Stimulated activated CD4-positive, alpha-beta T cell treated with anti-CD3 and anti-CD28 coated beads, Interleukin-1b, Interleukin-23, amount 100 ng/mL, for 1 hour (primary cell): ENCODE measurements at places on chromosomes 12 and 14.

DNA sequence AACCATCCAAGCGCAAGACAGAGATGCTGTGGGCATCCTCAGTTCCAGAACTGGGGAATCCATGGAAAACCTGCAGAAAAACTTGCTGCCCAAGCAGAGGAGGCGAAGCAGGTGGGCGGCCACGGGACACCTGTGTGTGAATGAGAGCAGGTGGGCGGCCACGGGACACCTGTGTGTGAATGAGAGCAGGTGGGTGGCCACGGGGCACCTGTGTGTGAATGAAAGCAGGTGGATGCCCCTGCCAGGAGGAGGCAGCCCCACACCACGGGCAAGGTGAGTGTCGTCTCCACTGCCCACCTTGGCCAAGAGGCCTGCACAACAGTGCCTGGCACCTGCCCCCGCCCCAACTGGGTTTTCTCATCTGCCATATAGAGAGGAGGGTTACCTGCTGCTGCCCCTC is 59.2 kb downstream of the GSC start:
- no peak for DNase-seq

DNA sequence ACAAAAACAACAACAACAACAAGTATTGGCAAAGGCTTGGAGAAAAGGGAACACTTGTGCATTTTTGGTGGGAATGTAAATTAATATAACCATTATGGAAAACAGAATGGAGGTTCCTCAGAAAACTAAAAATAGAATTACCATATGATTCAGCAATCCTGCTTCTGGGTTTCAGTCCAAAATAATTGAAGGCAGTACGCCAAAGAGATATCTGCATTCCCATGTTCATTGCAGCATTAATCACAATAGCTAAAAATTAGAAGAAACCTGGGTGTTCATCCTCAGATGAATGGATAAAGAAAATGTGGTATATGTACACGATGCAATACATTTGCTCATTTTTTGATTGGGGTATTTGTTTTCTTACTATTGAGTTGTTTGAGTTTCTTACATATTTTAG is 813.0 kb downstream of the NRXN3 start:
- no peak for DNase-seq

DNA sequence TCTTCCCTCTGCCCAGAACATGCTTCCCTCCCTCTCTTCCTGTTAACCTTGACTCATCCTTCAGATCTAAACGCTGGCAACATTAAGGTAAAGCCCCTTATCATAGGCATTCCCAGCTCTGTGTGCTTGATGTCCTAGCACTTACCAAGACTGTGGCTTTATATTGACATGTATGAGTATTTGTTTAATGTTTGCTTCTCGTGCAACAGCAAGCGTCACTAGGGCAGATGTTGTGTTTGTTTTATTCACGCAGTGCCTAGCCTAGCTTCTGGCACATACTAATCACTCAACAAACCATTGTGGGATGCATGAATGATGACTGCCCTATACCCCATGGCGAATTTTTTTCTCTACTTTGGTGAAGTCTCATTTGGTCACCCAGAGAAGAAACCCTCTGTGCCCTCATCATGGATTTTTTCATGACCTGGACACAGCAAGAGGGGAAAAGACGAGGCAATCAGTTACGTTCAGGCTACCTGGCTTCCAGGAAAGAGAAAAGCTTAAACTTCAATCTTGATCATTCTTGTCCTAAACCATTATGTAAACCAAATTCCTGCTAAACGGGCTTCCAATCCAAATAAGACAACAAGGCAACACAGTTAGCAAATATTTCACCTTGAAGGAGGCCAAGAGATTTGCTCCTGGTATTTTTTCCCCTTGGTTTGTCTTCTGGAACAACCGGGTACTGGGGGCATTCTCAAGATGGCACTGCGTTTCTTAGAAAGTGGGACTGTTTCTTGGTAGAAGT is 47.9 kb upstream of the SOCS2 start:
- no peak for DNase-seq

DNA sequence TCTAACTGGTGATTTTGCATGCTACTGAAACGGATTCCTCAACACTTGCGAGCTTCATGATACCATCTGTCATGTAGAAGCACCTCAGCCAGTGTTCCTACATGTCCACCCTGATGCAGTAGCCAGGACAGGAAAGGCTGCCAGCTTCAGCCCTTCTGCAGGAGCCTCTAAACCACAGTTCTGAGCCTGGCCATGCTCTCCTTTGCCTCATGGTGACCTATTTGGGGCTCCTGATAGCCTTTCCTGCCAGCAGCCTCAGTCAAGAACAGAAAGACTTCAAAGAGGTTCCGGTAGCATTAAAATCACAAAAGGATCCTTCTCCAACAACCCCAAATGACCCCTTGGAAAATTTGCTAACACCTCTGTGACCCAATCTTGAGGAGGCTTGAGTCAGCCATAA is 96.0 kb downstream of the CNTN1 start:
- no peak for DNase-seq

DNA sequence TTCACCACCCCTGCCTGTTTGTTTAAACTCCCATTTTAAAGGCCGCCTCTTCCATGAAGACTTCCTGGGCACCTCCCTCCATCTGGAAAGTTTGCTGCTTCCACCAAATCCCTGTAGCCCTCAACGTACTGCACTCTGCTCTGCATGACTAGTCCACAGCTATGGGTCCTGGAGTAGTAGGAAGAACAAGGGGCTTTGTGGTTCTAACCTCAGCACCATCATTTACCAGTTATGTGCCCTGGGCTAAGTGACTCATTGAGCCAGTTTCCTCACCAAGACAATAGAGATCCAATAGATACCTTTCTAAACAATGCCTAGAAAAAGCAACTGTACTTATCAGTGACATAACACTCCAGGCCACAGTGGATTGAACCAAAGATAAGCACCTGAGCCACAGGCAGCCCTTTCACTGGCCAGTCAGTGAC is 8.5 kb upstream of the LTBP2 start:
- DNase-seq, result no peak

GRCh38 chr12:91778938-91779400 is 366.7 kb downstream of the BTG1 start:
- no peak for DNase-seq

- DNase-seq, result no peak
Observed at GRCh38 chr14:95495076-95495475, 21.4 kb downstream of the SYNE3 start.

- DNase-seq, result no peak
Observed at GRCh38 chr12:84507956-84508850, 404.4 kb downstream of the SLC6A15 start.

DNA sequence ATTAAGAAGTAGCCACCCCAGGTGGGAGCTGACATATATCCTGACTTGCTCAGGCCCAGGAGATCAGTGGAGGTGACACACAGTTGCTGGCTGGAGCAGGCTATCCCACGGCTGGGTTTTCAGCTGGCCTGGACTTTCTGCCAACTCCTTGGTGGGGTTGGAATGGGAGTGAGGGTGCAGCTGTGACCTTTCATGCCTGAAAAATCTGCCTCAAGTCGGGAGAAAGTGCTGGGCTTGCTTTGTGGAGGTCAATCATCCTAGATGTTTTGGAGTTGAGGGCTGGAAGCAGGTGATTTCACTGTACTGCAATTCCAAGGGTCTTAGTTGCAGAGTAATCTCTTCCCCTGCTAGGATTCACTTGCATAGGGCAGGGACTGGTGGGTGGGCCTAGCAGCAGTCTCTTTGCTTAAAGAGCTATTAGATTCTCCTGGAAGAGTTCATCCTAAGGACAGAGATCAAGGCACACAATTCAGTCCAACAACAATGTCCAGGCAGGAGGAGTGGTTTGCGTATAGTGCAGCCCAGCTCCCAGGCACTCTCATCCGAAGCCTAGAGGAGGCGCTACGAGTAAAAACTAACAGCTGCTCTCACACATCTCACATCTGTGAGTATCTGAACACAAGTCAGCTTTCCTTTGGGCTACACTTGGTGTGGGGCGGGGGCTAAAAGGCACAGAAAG is 98.1 kb downstream of the GAS2L3 start:
- DNase-seq, result no peak

DNA sequence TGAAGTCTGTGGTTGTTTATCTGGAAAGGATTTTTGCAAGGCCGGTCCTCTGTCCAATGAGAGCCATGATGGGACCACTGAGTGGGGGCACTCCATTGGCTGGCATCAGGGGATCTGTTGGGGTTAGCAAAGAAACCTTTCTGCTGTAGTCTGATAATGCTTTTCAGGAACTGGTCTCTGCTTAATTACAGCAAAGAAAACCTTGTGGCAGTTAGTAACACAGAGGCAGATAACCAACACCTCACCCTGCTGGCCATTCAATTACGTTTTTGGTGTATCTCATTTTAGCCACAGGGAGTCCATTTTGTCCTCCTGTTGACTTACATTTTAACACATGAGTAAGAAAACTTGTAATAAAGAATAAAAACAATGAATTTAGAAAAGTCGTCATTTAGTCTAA is 629.3 kb upstream of the MDGA2 start:
- DNase-seq, result no peak

DNA sequence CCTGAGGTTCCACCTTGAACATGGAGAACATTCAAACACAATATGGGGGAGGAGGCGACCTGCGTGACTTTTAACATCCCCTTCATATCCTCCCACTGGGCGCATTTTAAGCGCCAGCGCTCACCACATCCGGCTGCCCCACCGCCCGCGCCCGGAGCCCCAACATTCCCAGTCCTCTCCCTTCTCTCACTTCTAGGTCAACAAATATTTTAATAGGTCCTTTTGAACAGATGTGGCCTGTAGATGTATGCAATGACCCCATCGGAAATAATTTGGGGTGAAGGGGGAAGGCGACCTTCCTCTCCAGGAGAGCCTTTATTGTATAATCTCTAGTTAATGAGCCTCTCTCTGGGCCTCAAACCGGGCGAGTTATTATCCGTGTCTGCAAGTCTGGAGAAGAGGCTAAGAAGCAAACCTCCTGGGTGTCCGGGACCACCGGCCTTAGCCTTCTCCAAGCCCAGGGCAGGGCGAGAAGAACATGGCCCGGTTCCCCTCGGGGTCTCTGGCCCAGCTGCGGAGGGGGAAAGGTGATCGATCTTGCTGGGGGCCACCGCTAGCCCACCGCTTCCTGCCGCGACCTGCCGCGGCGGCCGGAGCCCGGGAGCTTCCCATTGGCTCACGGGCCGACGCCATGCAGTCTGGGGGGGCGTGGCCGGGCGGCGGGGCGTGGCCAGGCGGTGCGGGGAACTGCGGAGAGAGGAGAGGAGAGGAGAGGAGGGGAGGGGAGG is 83.2 kb upstream of the HMGA2 start:
- peak; percentile 57 for DNase-seq

GRCh38 chr14:100982353-100982752 is 78.8 kb upstream of the RTL1 start:
- no peak for DNase-seq

- no peak for DNase-seq
Observed at GRCh38 chr12:91179966-91180561, 2.6 kb downstream of the DCN start.

- no peak for DNase-seq
Observed at GRCh38 chr12:21521541-21521940, 4.6 kb upstream of the SPX start.

- DNase-seq, result no peak
Observed at GRCh38 chr14:88029500-88029899, 24.6 kb downstream of the GPR65 start.

DNA sequence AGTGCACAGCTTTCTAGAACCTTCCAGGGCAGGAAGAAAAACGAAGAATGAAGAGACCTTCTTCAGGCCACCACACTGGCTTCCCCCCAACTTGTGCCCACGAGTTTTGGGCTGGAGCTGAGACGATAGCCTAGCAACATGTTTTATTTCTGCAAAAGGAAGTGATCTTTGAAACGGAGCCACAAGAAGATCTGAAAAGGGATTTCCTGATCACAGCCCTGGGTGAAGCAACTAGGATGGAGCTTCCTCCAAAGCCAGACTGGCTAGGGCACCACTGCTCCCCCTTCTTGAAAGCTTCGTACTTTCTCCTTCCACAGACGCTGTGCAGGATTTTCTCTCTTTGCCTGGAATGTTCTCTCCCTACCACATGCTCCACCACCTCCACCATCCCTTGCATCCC is 418.3 kb downstream of the MED13L start:
- no peak for DNase-seq

DNA sequence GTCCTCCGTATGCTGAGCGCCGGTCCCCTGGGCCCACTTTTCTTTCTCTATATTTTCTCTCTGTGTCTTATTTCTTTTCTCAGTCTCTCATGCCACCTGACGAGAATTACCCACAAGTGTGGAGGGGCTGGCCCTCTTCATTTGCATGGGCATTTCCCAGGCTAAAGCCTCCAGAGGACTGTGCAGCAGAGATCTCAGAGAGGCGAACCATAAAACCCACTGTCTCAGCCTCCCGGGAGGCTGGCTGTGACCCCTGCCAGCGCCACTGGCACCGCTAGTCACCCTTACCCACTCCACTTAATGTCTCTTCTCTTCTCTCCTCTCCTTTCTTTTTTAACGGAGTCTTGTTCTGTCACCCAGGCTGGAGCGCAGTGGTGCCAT is 7.1 kb upstream of the SERPINA9 start:
- no peak for DNase-seq

- no peak for DNase-seq
Observed at GRCh38 chr12:109944561-109945359, 44.7 kb downstream of the TCHP start.

- DNase-seq, result no peak
Observed at GRCh38 chr12:32839828-32840227, 56.7 kb downstream of the PKP2 start.

- DNase-seq, result no peak
Observed at GRCh38 chr12:97185567-97185966, 277.0 kb upstream of the RMST start.

DNA sequence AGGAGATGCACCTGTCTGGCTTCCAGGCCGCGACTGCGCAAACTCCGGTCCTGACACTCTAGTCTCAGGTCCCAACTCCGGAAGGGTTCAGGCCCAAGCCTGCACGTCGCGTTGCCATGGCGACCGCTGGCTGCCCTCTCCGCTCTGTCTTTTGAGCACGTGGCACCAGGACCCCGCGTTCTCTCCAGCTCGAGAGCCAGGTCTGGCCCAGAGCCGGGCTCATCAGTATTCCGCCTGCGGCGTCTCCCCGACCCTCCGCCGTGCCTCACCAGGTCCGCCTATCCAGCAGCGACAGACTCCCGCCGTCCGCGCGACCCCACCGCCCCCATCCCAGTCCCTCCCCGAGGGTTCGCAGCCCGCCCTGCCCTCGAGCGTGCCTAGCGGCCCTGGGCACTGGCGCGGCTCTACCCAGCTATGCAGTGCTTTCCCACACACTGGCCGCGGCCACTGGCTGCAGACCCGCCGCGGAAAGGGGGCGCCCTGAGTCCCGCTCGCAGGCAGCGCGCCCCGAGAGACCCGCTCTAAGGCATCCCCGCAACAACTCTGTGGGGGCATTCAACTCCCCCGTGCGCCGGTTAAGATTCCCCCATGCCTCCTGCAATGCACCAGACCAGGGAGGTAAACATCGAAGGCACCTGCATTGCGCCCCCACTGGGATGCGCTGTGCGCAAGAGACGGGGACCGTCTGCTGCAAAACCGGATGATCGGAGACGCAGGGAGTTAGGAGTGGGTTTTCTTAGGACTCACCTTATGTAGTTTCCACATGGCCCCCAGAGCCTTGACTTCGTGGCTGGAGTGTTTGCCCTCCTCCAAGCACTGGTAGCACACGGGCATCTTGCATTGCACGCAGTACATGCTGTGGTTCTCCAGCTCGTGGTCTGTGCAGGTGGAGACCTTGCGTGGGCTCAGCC is 1.3 kb downstream of the TRIM9 start:
- DNase-seq, result peak; percentile 35
